Right ventricle myocardium inferior (tissue), 1 donor: ENCODE measurements at places on chromosomes 1 and 21.

GRCh38 chr1:71196685-71197084, 115.8 kb upstream of the ZRANB2 start:
- DNase-seq, result no peak

GRCh38 chr21:40466893-40467483, 380.0 kb downstream of the DSCAM start:
- DNase-seq, result no peak

DNA sequence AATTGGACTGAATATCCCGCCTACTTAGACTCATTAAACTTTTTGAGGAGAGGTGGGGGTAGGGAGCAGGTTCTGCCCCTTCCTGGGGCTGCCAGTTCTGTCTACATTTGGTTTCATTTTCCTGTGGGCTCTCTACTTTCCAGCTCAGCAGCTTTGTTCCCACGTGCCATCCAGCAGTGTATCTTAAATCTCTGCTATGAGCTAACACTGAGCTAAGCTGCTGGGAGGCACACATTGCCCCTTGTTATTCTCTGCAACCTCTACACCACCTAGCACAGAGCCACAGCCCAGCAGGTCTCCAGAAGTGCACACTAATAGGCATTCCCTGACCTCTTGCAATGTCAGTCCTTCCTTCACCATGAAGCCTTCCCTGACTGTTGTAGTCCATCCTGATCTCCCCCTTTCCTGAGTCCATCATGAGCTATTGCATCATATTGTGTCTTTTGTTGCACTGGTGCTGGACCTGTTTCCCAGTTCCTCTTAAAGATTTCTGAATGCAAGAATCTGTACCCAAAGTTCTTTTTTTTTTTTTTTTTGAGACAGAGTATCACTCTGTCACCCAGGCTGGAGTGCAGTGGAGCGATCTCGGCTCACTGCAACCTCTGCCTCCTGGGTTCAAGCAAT, 28.7 kb upstream of the NRDC start:
- DNase-seq, result no peak

GRCh38 chr1:234206651-234207284, 166.5 kb upstream of the COA6 start:
- DNase-seq, result no peak

DNA sequence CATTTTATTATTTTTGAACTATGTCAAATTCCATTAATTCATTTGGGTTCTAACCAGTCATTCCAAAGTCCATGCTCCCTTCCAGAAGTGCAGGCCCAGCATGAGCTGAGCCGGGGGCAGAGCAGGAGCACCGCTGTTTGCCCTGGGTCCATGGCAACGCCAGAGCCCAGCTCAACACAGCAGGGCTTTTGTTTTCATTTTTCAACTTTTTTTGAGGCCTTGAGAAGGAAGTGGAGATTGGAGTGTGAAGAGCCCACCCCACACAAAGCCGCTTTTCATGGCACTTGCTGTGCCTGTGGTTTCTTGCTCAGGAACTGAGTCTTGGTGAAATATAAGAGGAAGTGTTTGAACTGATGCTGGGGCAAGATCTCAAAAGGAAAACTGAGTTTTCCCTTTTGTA, 13.2 kb upstream of the PRMT2 start:
- DNase-seq, result peak; percentile 80

DNA sequence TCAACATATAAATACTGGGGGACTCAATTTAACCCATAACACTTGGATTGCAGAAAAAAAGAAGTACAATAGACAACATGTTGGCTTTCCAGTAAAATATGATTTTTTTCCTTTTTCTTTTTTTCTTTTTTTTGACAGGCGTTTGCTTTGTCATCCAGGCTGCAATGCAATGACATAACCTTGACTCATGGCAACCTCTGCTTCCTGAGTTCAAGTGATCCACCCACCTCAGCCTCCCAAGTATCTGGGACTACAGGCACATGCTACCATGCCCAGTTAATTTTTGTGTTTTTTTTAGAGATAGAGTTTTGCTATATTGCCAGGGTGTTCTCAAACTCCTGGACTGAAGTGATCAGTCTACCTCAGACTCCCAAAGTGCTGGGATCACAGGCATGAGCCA, 1512.0 kb upstream of the PRMT6 start:
- DNase-seq, result no peak

- DNase-seq, result no peak
Measured at GRCh38 chr1:9111957-9112356, 16.9 kb downstream of the GPR157 start.

DNA sequence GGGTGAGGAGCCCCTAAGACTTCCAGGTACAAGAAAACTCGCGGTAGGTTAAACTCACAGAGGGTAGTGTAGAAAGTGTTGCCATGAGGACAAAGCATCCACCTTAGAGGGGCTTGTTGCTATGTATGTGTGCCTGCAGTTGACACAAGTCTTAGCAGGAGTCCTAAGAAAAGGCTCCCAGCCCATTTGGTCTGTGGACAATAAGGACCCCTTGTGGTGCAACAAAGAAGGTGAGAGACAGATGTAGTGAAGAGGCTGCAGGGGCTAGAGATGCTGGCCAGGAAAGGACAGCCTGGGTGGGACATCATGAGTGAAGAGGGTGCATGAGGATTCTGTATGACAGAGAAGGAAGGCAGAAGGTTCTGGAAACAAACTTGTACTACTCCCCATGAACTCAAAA, 36.3 kb upstream of the IL10 start:
- DNase-seq, result no peak

DNA sequence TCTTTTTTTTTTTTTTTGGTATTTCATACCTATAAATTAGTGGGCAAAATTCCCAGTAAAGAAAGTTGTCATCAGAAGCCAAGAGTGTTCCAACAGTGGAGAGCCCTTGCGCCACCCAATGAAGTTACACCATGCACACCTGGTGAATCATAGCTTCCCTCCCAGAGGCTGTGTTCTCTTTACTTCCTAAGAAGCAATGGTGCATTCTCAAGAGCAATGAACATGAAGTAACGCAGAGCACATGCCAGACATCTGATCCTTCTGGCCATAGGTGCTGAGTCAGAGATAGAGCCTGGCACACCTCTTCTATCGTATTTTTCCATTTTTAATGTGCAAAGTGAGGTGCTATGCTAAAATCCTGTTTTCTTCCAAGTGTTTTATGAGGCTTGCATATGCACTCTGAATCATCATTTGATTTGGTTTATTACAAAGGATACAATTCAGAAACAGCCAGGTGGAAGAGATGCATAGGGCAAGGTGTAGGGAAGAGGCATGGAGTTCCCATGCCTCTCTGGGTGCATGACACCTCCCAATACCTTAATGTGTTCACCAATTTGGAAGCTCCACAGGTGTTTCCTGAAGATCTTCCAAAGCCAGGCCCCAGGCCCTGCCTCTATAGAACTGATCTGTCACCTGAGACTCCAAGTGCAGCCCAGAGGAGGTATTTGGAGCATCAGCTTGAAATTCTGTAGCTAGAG, 408.0 kb downstream of the SIPA1L2 start:
- no peak for DNase-seq

GRCh38 chr1:161021970-161022353, 1.0 kb upstream of the F11R start:
- DNase-seq, result no peak

DNA sequence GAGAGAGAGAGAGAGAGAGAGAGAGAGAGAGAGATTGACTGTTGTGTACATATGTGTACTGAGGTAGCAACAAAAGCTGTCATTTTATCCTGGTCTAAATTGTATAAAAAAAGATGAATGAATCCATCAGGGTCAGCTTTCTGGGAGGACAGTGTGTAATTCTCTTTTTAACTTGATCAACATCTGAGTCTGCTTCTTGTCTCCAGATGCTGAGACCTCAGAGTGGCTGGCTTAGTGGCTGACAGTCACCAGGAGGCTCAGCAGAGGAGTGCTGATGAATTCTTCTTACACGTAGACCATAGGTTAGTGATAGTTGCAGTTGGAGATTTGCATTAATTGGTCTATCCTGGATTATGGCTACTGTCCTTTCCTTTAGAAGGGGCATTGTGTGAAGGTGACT, 28.5 kb upstream of the PLXNA2 start:
- no peak for DNase-seq

DNA sequence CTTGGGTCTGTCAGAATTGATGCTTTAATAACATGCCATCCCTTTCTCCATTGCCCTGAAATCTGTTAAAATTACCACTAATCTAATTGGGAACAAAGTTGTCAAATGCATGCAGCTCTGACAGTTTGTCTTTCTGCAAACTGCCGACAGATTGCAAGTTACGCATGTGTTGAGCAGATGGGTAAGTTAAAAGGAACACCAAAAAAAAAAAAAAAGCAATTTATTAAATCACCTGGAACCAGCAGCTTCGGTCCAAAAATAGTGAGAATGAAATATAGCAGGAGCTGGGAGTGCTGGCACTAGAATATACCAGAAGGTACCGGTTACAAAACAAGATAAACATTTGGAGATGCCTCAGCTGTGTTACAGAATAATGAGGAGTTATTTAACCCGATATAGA, 149.6 kb upstream of the C1orf87 start:
- no peak for DNase-seq

DNA sequence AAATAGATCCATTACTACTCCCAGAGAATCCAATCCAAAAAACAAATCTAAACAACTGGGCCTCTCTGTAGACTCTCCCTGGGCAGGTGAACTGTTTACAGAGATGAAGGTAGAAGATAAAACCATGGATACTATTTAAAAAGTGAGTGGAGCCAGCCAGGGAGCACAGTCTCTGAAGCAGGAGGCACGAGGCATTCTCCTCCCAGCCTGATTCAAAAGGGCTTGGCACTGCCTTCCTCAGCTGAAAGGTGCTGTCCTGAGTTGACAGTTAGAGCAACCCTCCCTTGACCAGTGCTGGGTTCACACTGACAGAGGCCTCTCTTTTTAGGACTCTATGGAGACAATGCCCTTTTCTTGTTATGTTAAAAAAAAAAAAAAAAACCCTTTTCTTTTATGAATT, 36.8 kb downstream of the HENMT1 start:
- DNase-seq, result no peak

DNA sequence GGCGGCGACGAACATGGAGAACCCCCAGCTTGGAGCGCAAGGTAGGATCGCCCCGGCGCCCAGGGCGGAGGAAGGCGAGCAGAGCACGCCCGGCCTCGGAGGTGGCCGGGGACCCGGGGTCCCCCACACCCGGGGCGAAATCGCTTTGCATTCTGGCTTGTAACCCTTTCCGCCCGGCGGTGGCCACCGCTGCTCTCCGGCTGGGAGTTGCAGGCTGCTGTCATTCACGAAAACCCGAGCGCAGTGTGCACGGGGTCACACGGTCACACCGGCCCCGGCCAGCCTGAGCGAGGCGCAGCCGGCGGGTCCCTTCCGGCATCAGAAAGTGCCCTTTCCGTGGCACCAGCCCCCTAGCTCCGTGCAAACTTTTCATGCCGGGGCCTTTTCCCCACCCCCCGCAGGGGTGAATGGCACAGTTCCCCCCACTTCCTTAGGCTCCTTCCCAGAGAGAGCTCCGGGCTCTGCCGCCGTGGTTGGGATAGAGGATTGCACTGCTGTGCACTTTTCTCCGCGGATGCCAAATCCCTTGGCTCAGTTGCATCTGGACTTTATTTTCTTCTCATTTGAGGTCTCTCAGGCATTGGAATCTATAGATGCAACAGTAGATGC, 802 bp downstream of the KAZN start:
- DNase-seq, result no peak

DNA sequence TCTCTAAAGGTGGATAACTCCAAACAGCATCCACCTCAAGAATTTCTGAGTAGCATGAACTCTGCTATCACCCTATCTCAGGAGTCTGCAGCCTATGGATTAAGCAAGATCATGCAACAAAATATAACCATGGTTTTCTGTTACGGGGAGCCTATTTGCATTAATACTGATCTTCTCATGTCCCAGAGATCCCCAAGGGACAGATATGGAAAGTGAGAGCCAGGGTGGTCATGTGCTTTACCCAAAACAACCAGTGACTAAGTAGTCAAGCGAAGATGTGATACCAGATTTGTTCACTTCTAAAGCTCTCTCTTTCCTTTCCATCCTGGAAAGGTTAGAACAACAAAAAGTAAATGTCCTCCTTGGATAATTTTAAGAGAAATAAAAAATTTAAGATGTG, 125.1 kb downstream of the PRRX1 start:
- no peak for DNase-seq

DNA sequence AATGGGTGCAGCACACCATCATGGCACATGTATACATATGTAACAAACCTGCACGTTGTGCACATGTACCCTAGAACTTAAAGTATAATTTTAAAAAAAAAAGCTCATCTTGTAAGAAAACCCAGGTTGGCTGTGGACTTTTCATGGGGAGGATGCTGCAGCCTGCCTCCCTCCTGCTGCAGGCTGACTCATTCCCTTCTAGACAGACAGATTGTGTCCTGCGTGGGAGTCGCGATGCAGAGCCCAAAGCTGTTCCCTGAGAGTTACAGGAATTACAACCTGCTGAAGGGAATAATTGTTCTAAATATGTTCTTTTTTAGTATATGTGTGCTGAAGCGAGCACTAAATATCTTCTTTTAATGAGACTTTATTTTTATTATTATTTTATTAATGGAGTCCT, 93.2 kb downstream of the TBX19 start:
- no peak for DNase-seq

- no peak for DNase-seq
Measured at GRCh38 chr21:34834852-34835501, 166.2 kb downstream of the CLIC6 start.

DNA sequence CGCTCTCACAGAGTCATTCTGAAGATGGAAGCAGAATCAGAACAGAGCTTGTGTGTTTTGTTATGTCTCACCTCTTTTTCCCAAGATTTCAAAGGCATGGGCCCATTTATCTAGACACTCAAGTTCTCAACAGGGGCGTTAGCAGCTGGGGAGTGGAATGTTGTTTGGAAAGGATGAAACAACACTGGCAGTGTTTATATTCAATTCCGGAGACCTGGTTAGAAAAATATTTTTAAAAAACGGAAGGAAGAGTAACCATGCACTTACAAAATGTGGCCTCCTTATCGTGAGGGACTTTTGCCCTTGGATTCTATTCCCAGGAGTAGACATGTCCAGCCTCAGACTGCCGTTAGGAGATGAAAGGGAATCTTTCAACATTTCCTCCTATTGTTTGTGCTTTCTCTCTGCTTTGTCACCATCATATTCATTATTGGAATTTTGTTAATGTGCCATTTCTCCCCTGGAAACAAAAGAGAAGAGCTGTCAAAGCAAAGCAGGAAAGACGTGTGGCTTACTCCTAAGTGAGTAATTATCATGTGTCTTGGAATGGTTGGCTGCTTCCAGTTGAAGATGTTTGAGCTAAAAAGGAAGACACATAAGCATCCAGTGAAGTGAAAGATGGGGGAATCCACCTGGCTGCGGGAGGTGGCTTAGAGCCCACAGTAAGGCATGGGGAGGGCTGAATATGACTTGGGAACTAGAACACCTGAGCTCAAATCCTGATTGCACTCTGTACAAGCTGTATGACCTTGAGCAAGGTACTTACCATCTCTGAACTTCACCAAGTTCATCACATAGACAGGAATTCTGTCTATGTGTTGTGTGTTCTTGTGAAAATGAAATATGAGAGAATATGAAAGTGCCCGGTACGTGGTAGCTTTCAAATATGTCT, 71.7 kb upstream of the JUN start:
- DNase-seq, result no peak

DNA sequence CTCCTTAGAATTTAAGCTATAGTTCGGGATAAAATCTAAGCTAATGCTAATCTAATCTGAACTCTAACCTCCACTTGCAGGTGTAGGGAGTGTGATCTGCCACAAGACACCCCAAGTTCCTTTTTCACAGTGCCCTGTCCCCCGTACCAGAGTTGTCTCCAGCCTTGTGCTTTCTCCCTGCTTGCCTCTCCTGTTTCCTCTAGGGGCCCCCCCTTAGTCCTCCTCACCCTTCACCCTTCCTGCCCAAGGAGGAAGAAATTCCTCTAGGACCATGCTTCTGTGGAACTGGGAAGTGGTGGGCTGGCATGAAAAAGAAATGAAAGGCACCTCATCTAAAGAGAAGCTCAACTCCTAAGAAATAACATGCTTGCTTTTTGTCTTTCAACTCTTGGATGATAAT, 50.2 kb upstream of the BCL9 start:
- DNase-seq, result no peak
